Stimulated activated CD4-positive, alpha-beta T cell treated with anti-CD3 and anti-CD28 coated beads, Interleukin-1b, Interleukin-23, amount 100 ng/mL, for 24 hours (primary cell): ENCODE measurements at places on chromosomes 13 and 19.

- no peak for DNase-seq
These were observed 6.5 kb downstream of the LGALS7B start for GRCh38 chr19:38795549-38795948.

GRCh38 chr19:21202865-21203494, 61.1 kb downstream of the ZNF431 start:
- no peak for DNase-seq

- DNase-seq = no peak
These were observed 385.4 kb upstream of the PRR20A start for GRCh38 chr13:56755181-56755935.

DNA sequence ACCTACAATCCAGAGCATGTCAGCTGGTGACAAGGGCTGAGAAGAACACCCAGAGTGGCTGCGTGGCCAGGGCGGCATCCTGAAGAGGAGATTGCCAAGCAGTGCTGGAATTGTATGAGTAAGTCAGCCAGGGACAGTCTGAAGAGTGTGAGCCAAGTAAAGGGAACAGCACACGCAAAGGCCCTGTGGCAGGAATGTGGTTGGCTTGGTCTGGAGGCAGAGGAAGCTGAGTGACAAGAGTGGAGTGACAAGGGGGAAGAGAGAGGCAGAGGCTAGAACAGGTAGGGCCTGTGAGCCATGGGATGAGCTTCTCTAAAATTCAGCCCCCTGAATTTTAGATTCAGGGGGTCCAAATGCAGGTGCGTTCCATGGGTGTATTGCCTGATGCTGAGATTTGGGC, 53.7 kb upstream of the UQCRFS1 start:
- no peak for DNase-seq

GRCh38 chr13:30585748-30586262, 31.9 kb upstream of the USPL1 start:
- no peak for DNase-seq

GRCh38 chr19:2454962-2455850, 1.6 kb downstream of the LMNB2 start:
- DNase-seq = no peak

- DNase-seq = no peak
These were observed 131.2 kb downstream of the IRS2 start for GRCh38 chr13:109655206-109655600.

DNA sequence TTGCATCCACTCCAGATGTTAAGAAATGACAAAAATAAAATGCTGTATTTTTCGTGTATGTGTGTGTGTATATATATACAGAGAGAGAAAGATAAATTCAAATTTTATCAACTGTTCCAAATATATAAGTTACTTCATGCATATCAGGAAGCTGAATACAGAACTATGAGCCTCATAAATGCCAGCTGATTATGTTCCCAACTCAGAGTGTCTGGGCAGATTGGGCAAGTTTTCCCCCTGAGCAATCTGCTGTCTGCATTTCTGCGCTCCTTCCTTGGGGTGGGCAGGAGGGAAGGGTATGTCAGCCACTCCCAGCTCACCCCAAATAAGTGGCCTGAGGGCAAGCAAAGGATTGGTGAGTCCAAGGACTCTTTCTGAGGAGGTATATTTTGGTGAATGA, 154.1 kb downstream of the DCLK1 start:
- DNase-seq = no peak

DNA sequence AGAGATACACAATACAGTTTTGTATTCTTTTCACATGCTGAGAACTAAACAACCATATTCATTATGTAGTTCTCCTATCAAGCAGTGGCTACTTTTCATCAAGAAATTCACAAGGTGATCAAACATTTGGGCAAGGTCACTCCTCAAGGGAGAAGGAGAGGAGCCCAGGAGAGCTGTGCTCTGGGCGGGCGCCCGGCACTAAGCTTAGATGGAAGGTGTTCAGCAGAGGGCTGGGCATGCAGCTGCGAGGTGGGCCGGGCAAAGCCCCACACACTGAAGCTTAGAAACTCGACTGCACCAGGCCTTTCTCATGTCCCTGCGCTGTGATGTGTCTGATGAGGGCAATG, 30.4 kb upstream of the SPACA7 start:
- DNase-seq = no peak

- no peak for DNase-seq
These were observed 8.4 kb downstream of the PCDH9 start for GRCh38 chr13:67221630-67222226.

GRCh38 chr13:41177616-41178015, 16.8 kb downstream of the KBTBD7 start:
- DNase-seq = no peak

- DNase-seq = peak; percentile 65
These were observed 10.5 kb upstream of the TINCR start for GRCh38 chr19:5578097-5578846.

DNA sequence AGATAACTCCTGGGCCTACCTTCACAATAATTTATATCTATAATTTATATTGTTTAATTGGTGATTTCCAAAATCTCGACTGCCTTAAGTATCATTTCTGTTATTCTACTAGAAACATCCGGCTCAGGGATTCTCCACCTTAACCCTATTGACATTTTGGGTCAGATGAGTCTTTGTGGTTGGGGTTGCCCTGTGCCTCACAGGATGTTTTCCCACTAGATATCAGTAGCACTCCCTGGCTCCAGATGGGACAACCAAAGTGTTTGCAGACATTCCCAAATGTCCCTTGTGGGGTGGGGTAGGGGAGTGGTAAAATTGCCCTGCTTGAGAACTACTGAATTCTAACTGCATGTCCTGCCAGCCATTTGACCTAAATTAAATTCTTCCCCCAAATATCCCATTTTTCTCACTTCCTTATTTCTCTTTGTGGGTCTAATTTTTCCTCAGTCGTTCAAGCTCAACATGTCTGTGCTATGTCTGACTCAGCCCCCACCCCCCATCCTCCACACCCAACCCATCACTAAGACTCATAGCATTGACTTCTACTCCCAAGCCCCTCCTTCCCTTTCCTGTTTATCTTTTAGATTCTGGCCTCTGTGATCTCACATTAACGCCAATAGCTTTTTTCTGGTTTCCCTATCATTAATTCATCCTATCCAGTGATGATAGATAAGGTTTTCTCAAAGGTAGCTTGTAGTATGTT, 545.1 kb downstream of the EFNB2 start:
- DNase-seq = no peak

GRCh38 chr13:79919091-79919490, 421.8 kb downstream of the SPRY2 start:
- DNase-seq = no peak

GRCh38 chr13:109425821-109426689, 360.3 kb downstream of the IRS2 start:
- no peak for DNase-seq

- DNase-seq = no peak
These were observed 21.2 kb downstream of the RCBTB2 start for GRCh38 chr13:48511621-48512230.

GRCh38 chr19:42143341-42144234, 11.3 kb upstream of the POU2F2 start:
- no peak for DNase-seq

DNA sequence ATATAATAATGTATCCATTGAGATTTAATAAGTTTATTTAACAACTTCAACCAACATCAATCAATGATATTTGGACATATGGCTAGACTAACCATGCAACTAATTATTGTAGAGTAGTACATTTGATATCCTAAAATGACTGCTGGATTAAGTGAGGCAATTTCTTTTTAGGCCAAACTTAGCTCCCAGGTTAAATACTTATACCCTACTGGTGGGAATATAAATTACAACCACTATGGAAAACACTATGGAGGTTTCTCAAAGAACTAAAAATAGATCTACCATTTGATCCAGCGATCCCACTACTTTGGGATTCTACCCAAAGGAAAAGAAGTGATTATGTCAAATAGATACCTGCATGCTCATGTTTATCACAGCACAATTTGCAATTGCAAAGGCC, 345.8 kb downstream of the RBM26 start:
- no peak for DNase-seq

- no peak for DNase-seq
These were observed 289.4 kb upstream of the MIR17HG start for GRCh38 chr13:91058066-91058465.

DNA sequence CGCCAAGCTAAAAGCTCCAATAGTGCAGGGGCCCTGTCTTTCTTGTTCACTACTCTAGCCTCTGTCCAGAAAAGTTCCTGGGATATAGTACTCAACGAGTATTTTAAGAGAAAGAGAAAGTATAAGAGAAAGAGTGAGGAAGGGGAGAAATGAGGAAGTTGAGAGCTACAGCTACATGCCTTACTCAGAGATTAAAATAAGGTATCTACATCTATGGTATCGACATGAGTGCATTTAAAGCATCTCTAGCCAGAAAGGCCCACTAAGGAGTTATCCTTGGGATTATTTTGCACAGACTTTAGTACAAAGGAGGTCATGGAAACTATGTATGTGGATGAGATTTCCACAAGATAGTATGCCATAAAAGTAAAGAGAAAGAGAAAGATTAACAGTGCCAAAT, 28.5 kb downstream of the MYCBP2 start:
- no peak for DNase-seq

DNA sequence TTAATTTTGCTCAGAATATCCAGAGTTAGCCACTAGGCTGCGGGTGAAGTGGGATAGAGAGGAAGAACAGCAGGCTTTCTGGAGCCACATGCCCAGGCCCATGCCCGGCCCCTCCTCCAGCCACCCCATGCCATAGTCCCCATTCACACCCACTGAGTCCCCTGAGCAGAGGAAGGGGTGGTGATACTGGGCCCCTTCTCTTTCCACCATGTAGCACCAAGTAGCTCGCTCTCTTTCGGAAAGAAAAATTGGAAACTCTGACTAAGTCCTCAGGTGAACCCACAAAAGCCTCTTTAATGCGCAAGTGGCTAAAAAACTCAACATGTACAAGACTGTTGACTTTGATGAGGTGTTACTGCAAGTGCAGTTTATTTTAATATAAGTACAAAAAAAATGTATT, 76.7 kb upstream of the GPR183 start:
- peak; percentile 25 for DNase-seq
